Effector CD4-positive, alpha-beta T cell (primary cell): ENCODE measurements at places on chromosomes 13 and 19.
A peak's percentile ranks its signal among the peaks of the same experiment; 100 is the strongest.

- DNase-seq = no peak
Observed at GRCh38 chr13:99285432-99286182, 21.6 kb downstream of the GPR183 start.

DNA sequence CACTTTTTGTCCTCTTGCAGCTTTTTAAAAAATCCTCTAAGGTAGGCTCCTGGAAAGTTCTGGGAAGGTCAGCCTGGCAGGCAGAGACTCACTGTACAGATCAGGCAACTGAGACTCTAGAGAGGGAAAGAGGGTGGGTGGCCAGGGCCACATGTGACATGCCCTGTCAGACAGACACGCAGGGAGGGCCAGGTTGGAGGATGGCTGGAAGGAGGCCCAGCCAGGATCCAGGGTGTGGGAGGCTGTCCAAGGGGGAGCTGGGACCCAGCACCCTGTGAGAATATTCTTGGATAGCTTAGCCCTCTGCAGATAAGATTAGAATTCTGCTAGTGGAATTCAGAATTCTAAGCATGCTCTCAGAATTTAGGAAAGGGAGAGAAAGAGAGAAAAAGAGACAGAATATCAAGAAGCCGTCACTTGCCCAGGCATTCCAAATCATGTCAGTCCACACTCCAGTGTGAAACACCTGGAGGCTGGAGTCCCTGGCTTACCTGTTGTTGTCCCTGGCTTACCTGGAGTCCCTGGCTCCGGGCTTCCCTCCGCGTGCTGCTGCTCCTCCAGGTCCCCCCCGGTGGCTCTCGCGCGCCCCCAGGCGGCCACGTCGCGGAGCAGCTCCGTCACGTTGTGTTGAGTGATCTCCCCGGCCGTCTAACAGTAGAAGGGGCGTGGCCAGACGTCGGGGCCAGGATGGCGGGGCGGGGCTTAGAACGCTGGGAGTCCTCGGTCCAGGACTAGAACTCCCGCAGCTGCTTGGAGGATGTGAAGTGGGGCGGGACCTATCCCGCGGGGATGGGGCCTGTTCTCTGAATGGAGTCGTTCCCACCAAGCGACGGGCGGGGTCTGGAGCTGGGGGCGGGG is 2.8 kb upstream of the TNNI3 start:
- peak; percentile 71 for DNase-seq

- no peak for DNase-seq
Observed at GRCh38 chr13:32164622-32165268, 133.2 kb downstream of the FRY start.

DNA sequence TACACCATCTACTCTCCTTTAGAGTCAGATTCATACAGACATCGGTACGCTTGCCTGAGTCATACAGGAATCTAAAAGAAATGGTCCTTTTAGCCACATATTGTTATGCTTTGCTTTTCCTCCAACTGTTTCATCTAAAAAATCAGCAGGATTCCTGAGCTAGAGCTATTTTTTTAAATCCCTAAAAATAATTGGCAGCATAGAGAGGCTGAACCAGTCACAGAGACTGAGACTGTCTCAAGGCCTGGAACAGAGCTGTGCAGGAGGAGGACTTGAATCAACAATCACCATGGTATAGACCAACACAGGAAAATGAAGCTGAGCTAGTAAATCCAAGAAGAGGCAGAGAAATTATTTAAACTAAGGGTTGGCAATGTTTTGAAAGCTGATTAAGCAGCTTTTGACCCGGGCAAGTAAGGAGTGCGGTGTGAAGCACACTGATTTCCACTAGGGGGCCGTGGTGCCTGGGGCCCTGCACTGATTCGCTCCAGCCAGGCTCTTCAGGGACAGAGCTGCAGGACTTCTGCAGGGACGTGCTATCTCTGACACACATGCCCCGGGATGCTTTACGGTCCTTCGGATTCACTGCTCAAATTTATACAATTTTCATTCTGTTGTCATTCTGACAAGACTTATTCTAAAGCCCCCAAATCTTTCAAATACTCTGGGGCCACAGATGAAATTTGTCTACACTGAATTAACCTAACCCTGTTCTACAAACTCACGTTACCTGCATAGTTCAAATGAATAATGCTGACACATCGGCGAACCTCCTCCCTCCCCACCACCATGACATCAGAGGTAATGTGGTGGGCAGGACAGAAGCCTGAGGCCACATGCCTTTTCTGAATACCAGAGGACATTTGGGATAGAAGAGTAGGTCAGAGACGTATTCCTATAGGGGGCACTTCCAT is 87.6 kb upstream of the SLC15A1 start:
- no peak for DNase-seq

DNA sequence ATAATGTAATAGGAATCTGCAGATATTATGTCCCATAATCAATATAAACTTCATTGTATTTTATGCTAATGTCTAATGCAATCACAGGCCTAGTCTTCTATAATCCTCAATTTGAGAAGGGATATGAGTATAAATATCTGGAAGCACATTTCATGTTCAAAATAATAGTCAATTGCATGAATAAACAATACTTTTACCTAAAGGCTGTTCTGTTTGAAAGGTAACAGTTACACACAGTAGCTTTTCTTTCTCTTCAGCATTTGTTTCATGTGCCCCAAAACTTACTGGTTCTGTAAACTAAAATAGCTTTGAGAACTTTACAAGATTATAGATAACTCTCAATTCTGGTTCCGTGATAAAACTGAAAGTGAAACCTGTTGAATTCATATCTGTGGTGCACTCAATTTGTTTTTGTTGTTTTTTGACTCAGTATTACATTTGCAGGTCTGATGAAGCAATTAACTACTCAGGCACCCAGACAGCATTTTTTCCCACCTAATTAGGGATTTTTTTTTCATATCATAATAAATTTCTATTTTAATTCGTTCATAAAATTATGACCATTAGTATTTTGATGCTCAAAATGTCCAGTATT is 1193.8 kb downstream of the SLITRK1 start:
- DNase-seq = no peak
